T-helper 17 cell (primary cell): ENCODE measurements at places on chromosomes 16 and 17.

DNA sequence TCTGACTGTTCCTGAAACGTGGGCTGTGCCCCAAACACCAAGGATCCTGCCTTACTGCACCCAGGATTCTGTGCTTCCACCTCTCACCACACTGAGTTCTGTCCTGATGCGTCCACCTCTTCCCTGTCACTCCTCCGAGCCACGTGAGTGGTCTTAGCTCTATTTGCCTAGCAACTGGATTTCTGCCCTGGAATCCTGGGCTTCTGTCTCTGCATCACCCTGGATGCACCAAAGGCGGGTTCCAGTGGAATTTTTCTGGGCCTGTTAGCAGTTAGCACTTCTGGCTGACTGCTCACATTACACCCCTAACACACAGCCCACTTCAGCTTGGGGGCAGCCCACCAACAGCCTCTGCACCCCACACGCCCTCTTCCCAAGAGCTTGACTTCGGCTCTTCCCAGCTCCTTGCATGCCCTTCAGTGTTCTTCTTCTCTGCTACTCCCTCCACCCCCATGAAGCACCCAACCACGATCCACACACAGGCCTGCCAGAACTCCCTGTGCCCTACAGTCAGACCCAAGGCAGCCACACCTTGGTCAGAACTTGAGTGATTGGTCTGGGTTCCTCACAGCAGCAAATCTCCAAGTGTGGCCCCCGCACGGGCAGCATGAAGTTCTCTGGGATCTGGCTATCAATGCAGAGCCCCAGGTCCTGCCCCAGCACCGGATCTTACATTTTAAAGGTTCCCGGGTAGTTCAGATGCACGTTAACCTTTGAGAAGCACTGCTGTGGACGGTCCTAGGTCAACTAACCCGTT, 129.8 kb upstream of the RCVRN start:
- H3K27me3 ChIP-seq, result peaks cover 28% of the 10 kb centered on the region
- H3K27ac ChIP-seq, result no peak overlapping the region
- peaks cover 1% of the 10 kb centered on the region for H3K36me3 ChIP-seq
- DNase-seq, result no peak
- H3K4me3 ChIP-seq, result no peak overlapping the region
- no peaks in the 10 kb centered on the region for H3K4me1 ChIP-seq

DNA sequence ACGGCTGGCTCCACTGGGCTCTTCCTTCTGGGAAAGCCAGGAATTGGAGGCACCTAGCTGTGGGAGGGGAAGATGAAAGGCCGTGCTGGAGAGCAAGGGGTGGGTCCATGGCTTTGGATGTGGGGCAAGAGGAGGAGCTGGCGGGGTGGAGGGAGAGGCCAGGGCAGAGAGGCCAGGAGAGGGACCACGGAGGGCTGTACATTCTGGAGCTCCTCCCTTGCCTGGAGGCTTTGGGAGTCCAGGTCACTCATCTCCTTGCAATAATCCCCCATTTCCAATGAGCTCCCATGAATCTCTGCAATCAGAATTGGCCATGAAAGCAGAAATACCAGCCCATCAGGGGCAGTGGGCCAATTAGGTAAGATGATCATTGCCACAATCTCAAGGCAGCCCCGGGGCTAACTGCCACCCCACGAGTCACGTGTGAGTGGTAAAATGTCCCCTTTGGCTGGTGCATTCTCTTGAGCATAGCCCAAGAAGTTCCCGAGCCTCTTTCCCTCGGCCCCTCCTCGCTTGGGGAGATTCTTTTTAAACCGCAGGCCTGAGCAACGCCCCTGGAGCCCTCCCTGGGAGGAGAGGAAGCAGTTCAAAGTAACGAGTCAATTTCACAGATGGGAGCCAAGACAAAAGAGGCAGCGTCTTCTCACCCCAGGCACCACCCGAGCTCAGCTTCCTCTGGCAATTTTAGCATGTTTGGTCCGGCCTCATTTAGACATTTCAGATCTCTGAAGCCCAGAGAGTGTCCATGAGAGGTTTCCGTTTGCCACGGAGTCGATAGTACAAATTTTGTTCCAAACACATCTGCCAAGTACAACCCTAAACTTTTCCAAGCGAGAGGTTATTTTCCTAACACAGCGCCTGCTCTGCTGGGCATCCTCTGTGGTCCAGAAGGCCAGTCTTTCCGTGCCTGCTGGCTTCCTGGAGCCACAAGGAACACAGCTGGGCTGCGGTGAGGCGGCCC, 13.4 kb downstream of the RTN4RL1 start:
- H3K27me3 ChIP-seq, result peaks cover 25% of the 10 kb centered on the region
- H3K4me3 ChIP-seq, result no peak overlapping the region
- DNase-seq, result no peak
- H3K36me3 ChIP-seq, result no peaks in the 10 kb centered on the region
- peaks cover 3% of the 10 kb centered on the region for H3K4me1 ChIP-seq

GRCh38 chr16:66842765-66843164, 1.4 kb upstream of the CA7 start:
- H3K4me1 ChIP-seq, result peaks cover 2% of the 10 kb centered on the region
- DNase-seq, result no peak
- H3K4me3 ChIP-seq, result no peak overlapping the region
- peaks cover 57% of the 10 kb centered on the region for H3K27me3 ChIP-seq

DNA sequence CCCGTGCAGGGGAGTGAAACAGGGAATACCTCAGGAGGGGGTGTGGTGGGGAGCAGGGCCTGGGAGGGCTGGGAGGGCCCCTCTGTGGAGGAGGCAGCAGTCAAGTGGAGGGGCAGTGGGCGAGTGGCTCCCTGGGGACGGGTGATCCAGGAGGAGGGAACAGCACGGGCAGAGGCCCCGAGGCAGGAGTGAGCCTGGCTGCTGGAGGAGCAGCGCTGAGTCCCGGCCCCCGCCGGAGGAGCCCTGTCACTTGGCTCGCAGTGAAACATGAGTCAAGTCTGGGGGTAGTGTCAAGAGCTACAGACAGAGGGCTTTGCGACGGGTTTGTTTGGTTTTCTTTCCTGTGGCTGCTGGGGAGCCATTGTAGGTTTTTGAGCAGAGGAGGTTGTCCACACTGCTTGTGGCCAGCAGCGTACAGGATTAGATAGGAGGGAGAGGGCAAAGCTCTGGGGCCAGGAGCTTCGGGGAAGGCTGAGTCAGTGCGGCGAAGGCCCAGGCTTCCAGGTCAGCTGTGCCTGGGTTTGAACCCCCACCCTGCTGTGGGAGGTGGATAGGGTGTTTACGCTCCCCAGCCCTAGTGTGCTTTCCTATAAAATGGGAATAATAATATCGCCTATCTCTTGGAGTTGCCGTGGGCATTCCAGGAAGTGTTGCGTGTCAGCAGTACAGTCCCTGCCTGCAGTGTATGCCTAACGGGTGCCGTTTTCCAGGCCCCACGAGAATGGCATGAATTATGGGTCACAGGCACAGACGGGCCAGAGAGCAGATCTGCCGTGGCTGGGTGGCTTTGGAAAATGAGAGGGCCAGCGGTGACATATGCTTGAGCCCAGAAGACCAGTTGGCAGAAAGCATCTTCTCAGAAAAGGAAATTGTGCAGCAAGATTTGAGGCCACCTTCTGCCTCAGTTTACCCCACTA, 115.9 kb upstream of the CIBAR2 start:
- H3K4me3 ChIP-seq, result no peak overlapping the region
- peaks cover 2% of the 10 kb centered on the region for H3K36me3 ChIP-seq
- H3K27me3 ChIP-seq, result peaks cover 15% of the 10 kb centered on the region
- H3K4me1 ChIP-seq, result peaks cover 6% of the 10 kb centered on the region
- no peak for DNase-seq

- peaks cover 26% of the 10 kb centered on the region for H3K27me3 ChIP-seq
- no peak overlapping the region for H3K27ac ChIP-seq
- peaks cover 10% of the 10 kb centered on the region for H3K4me1 ChIP-seq
- no peak for DNase-seq
- H3K36me3 ChIP-seq, result no peaks in the 10 kb centered on the region
Observed at GRCh38 chr17:58667934-58668597, 23.8 kb downstream of the TEX14 start.

GRCh38 chr17:56597495-56597990, 4.0 kb downstream of the NOG start:
- H3K27ac ChIP-seq, result no peak overlapping the region
- peaks cover 53% of the 10 kb centered on the region for H3K27me3 ChIP-seq
- no peak for DNase-seq
- H3K36me3 ChIP-seq, result peaks cover 3% of the 10 kb centered on the region
- H3K4me3 ChIP-seq, result peak overlapping the region; percentile 86
- peaks cover 15% of the 10 kb centered on the region for H3K4me1 ChIP-seq

- H3K4me1 ChIP-seq, result no peaks in the 10 kb centered on the region
- no peaks in the 10 kb centered on the region for H3K27me3 ChIP-seq
- H3K27ac ChIP-seq, result no peak overlapping the region
- no peak overlapping the region for H3K4me3 ChIP-seq
Observed at GRCh38 chr16:49620869-49621240, 235.1 kb downstream of the ZNF423 start.

GRCh38 chr16:17770104-17770503, 299.3 kb upstream of the XYLT1 start:
- peaks cover 10% of the 10 kb centered on the region for H3K27me3 ChIP-seq
- H3K4me1 ChIP-seq, result no peaks in the 10 kb centered on the region
- DNase-seq, result no peak
- H3K36me3 ChIP-seq, result no peaks in the 10 kb centered on the region

- peaks cover 2% of the 10 kb centered on the region for H3K36me3 ChIP-seq
- no peak overlapping the region for H3K4me3 ChIP-seq
- peak overlapping the region; percentile 14 for H3K27ac ChIP-seq
- H3K4me1 ChIP-seq, result peaks cover 6% of the 10 kb centered on the region
- H3K27me3 ChIP-seq, result no peaks in the 10 kb centered on the region
Observed at GRCh38 chr17:82781894-82782274, 30.0 kb downstream of the TBCD start.

DNA sequence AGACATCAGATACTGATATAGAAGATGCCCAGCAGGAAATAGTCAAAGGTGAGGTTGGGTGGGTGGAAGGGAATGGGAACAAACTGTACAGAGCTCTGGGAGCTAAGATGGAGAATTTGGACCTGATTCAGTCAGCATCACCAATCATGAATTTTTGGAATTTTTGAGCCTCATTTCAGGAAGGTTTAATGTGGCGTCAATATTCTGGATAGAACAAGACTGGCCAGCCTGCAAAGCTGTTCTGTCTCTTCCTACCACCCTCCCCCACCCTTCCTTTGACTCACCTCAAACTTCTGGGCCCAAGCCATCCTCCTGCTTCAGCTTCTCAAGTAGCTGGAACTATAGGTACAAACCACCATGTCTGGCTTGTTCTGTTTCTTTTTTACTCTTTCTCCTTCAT, 32.6 kb downstream of the CTCF start:
- no peaks in the 10 kb centered on the region for H3K27me3 ChIP-seq
- H3K4me3 ChIP-seq, result no peak overlapping the region
- H3K27ac ChIP-seq, result peak overlapping the region; percentile 67

GRCh38 chr16:79792664-79793351, 192.3 kb upstream of the MAF start:
- H3K27ac ChIP-seq, result no peak overlapping the region
- no peaks in the 10 kb centered on the region for H3K4me1 ChIP-seq
- no peak overlapping the region for H3K4me3 ChIP-seq
- peaks cover 13% of the 10 kb centered on the region for H3K27me3 ChIP-seq
- no peaks in the 10 kb centered on the region for H3K36me3 ChIP-seq

- H3K4me1 ChIP-seq, result no peaks in the 10 kb centered on the region
- no peaks in the 10 kb centered on the region for H3K27me3 ChIP-seq
- no peak for DNase-seq
- H3K36me3 ChIP-seq, result no peaks in the 10 kb centered on the region
- H3K4me3 ChIP-seq, result no peak overlapping the region
- H3K27ac ChIP-seq, result no peak overlapping the region
Observed at GRCh38 chr16:9534759-9535158, 443.3 kb downstream of the HAPSTR1 start.

DNA sequence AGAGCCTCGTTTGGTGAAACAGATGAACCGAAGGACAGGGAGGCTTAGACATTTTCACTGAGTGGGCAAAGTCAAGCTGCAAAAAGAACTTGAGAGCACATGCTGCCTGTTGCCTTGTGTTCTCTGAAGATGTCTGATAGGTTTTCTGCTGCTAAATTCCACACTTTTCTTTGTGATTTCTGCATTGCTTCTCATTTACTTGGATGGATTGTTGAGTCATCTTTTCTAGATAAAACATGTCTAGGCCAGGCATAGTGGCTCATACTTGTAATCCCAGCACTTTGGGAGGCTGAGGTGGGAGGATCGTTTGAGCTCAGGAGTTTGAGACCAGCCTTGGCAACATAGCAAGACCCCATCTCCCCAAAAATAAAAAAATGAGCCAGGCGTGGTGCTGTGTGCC, 80.4 kb upstream of the CLEC18A start:
- no peaks in the 10 kb centered on the region for H3K27me3 ChIP-seq
- no peak overlapping the region for H3K27ac ChIP-seq
- peaks cover 7% of the 10 kb centered on the region for H3K36me3 ChIP-seq
- H3K4me1 ChIP-seq, result peaks cover 11% of the 10 kb centered on the region

DNA sequence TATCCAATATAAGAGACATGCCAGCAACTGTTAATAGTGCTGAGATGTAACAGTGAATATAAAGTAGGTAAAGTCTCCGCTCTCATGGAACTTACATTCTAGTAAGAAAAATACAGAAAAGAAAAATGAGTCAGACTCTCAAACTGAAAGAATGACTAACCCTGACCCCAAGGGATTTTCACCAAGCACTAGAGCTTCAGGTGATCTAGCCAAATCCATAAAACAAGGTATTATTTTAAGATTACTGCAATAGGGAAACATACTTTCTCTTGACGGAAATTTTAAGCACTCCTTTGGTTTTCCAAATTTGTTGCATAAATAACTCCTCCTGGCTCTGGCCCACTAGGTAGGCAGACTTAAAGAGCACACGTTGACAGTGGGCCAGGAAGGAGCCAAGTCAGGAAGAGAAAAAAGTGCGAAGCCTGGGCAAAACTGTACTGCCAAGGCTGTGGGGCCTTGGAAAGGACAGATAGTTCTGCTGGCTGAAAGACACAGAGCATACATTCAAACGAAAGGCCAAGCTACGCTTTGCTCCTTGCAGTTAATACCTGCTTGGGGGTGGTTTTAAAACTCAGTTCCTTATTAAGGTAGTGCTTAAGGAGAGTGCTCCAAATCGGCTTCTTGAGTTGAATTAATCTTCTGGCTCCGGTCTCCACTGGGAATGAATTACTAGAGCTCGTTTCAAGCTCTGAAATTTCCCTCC, 1.4 kb downstream of the GOT2 start:
- DNase-seq, result no peak
- H3K27me3 ChIP-seq, result no peaks in the 10 kb centered on the region
- H3K4me3 ChIP-seq, result peak overlapping the region; percentile 99

GRCh38 chr17:51860954-51861561, 297.5 kb downstream of the CA10 start:
- H3K27ac ChIP-seq, result no peak overlapping the region
- H3K27me3 ChIP-seq, result peaks cover 31% of the 10 kb centered on the region
- H3K4me1 ChIP-seq, result no peaks in the 10 kb centered on the region
- H3K36me3 ChIP-seq, result no peaks in the 10 kb centered on the region
- no peak overlapping the region for H3K4me3 ChIP-seq
